ENCODE measurements at places on chromosomes 16 and 17.

DNA sequence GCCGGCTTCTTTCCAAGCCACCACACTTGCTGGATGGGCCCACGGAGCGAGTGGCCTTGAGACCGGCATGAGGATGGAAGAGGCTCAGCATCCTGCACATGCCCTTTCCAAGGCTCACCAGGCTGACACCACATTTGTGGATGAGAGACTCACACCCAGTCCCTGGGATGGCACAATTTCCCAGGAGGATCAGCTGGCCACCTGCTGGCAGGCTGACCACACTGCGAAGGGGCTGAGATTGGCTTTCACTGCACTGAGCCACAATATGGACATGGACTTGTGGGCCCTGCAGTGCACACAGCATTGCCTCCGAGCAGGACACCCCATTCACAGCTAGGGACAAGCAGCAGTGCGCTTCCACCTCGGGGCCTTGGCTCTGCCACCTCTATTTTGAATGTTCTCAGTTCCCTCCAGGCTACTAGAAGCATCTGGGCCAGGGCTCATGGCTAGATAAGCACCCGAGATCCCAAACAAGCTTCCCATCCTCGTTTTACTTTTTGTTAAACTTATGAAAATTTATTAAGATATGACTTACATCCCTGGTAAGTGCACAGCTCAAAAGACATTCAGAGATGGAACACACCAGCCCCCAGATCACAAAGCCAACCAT, 25.3 kb upstream of the KSR1 start:
- DNase-seq = peak; percentile 16

- no peak for DNase-seq
These were observed 115.0 kb downstream of the RAP1GAP2 start for GRCh38 chr17:2911035-2911754.

- no peak for DNase-seq
These were observed 32.6 kb downstream of the KDM8 start for GRCh38 chr16:27235938-27236245.

DNA sequence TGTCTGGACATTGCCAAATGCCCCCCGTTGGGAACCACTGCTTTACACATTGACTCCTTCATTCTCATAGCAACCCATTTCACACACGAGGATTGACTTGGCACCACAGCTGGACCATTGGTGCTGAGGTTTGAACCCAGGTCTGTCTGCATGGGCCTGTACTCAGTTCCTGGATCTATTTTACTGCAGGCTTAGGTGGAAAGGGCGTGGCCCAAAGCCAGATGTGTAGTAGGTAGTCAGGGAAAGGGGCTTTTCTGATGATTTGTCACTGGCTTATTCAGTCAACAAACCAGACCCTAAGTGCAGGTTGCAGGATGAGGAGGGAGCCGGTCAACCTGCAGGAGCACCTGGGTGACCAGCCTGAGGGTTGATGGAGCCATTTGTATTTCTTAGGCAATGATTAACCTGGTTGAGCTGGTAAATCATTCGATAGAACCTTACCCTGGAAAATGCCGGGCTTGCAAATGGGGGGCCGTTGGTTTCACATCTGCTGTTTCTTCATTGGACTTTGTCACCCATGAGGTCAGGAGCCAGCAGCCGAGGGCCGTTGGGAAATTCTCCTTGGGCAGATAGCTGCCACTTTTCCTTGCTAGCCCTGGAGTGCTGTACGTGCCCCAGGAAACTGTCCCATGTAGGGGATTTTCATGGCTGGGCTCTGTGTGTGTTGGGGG, 104.4 kb downstream of the CMIP start:
- DNase-seq = no peak

GRCh38 chr16:89922477-89922883, 662 bp upstream of the TUBB3 start:
- peak; percentile 83 for DNase-seq

All from HFF-Myc (cell line).